ENCODE measurements at places on chromosomes 4 and X.
A peak's percentile ranks its signal among the peaks of the same experiment; 100 is the strongest.

GRCh38 chrX:50115973-50116372 lies 84.8 kb downstream of the AKAP4 start:
- DNase-seq = no peak

DNA sequence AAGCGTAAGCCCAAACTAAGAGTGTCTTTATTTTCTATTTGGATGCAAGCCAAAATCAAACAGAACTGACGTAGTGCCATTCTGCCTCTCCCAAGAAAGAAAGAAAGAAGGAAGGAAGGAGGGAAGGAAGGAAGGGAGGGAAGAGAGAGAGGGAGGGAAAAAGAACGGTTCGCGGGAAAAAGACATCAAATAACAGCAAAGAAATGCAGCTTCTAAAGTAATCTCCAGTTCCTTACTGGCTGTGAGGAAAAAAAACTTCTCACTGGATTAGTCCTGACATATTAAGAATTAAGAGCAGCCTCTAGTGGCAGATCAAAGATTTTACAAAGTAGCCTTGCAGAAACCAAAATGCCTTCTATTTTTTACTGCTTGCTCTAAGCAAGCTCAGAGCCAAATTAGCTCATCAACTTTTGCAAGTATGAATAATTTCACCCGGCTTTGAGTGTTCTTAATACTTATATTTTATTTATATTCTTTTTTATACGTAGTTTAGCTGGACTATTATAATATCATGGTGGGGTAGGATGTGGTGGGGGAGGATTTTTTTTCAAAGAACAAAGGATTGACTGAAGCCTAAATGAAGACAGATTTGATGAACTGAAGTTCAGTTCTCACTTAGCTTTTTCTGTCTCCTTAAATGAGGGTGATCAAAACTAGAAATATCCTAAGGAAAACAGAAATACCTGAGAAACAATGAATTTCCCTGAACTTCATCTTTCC lies 36.6 kb downstream of the PITX2 start:
- DNase-seq = no peak

DNA sequence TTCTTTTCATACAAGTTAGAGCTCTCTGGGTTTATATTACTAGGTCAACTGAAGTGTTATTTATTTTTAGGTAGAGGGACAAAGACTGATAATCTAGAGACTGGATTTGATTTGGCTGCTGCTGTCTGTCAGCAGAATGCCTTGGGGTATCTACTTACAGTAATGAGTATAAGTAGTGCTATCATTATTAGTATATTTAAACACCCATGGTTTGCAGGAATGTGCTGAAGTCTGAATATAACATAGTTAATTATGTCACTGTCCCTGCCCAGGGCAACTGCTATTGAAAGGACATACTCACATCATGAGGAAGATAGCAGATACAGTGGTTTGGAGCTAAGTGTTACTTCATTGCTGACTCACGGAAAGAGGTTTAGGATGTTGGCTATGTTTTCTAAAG lies 76.2 kb downstream of the PRRG1 start:
- DNase-seq = no peak

DNA sequence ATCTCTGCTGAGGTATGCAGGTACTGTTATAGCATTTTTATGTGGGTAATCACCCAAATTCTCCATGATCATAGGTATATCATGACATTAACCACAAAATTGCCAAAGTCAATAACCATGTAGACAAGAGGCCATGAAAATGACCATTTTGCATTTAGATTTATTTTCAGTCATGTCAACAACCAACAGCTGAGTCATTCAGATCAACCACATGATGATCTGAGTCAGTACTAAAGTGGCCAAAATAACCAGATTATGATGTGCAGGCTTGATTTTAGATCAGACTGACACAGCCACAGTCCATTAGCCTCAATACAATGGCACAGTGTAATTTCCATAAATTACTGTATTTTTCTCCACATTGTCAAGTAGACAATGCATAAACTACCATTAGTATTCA lies 240.5 kb downstream of the GRIA3 start:
- DNase-seq = peak; percentile 52

DNA sequence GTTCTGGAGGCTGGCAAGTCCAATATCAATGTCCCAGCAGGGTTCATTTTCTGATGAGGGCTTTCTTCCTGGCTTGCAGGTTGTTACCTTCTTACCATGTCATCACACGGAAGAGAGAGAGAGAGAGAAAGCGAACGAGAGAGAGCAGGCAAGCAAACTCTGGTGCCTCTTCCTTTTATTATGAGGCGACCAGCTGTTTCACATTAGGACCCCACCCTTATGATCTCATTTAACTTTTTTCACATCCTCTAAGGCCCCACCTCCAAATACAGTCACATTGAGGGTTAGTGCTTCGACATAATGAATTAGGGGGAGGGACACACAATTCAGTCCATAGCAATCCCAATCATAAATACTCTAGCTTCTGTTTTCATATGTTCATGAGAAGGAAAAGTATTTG lies 10.6 kb upstream of the GPR174 start:
- DNase-seq = no peak

DNA sequence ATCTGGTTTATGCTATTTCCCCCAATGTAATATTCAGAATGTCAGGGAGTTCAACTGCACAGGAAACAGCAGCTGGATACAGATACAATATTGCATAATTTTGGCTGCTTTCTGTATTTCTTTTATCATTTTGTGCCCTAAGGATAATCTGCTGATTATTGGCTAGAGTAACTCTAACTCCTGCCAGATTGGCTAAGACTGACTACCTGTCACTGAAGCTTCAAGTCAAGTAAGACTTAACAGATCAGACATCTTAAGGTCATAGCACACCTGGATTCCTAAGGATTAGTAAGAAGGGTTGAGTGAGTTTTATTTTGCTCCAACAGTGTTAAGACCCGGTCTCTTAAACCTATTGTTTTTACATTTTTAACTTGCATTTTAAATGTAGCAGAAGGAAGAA lies 136.8 kb downstream of the KLF8 start:
- no peak for DNase-seq
